ENCODE measurements at places on chromosomes 6 and 20.

DNA sequence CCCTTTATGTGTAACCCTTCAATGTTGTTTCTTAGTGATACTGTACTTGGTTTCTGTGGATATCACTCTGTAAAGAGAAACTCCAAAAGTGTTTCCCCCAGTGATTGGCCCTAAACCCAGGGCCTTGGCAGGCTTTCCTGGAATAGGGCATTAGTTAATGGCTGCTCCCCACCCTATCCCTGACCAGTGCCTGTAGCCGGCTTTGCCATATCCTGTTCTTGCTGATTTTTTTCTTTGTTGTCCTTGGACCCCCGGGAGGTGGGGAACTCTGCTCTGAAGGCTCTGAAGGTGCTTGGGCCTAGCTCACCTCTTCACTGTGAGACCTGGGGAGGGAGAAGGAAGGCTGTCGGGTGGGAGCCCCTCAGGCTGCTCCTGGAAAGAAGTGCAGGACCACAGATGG lies 120.1 kb downstream of the TCP11 start:
- no peak for DNase-seq

- no peak for DNase-seq
Observed at GRCh38 chr20:17914957-17915356, 53.6 kb downstream of the SNX5 start.

DNA sequence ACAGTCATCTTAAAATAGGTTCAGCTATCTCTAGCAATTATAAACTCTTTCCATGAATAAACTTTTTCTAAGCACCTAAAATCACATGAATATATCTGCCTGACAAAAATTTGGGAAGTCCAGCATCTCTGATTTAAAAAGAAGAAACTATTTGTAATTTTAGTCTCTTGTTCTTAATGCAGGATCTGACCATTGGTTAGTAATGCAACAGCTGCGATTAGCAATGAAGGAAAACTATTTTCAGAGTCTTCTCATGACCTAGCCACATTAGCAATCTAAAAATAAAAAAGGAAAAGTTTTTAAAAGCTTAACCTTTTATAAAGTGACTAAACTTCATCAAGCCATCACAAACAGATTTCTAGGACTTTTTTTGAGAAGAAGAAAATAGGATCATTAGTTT lies 97.5 kb downstream of the PTPRK start:
- DNase-seq, result no peak

DNA sequence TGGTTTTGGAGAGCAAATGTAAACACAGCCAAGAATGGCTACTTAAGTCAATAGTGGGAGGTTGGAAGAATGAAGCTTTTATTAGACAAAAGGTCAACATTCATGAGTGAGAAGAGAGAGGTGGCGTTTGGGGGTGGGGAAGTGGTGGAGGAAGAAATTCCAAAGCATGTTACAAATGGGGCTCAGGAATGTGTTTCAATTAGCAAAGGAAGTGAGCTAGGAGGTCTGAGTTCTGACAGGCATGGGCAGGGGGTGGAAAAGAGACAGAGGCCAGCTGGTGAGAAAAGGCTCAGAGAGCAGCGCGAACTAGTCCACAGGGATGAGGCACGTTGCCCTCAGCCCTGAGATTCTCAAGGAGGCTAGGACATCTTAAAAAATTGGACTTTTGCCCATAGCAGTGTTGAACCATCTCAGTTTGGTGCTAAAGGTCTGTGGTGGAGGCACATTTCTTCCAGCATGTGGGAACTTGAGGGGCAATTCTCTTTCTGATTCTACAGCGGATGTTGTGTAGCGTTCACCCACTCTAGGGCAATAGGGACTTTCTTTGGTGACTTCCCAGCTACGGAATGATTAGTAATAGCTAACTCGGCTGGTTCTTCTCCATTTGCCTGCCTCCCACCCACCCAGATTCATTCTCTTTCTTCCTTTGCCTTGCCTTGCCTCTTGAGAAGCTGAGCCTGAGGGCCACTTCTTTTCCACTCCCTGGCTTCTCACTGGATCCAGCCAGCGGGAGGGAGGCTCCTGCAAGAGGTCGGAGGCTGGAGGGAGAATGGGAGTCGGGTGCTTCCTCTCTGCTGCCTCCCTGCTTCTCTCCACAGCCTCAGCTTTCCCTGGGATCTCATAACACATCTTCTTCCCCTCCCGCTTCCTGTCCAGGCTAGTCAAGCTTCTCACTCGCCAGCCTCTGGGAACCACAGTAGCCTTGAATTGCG lies 45.1 kb upstream of the NEDD9 start:
- peak; percentile 76 for DNase-seq

GRCh38 chr20:55701467-55701866 lies 303.9 kb downstream of the CBLN4 start:
- DNase-seq, result no peak

Data from GM20000 (cell line).